SW 1271 (cell line): ENCODE measurements at places on chromosomes 4 and X.

GRCh38 chr4:142402900-142403299 is 443.2 kb downstream of the INPP4B start:
- DNase-seq, result peak; percentile 31

DNA sequence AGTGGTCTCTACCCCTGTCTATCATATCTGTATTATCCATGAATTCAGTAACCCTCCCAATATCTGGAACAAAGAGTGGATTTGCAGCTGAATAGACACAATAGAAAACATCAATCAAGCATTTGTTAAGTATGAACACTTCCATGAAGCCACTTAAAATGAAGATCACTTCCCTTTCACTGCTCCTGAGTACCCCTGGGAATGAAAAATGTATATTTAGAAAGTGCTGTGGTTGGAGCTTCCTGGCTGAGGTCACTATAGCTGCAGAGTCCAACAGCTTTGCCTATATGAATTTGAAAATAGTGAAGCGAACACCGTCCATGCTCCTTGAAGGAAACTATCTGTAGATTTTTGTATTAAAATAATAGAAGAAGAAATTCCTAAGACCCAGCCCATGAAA is 227.0 kb downstream of the DTHD1 start:
- no peak for DNase-seq

DNA sequence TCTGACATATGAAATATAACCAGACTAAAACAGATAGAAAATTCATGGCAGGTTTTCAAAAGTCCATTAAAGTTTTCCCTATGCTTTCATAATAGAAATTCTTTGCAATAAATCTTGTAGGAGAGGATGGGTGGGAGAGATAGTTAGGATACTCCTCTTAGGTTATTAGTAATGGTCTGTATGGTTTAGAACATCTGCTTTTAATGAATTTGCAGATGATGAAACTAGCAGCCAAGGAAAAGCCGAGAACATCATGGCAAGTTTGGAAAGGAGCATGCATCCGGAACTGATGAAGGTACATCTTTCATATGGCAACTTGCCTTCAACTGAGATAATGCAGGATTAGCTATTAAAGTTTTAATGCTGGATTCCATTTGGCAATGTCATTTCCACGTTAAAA is 70.7 kb downstream of the DOCK11 start:
- DNase-seq, result no peak

- no peak for DNase-seq
Observed at GRCh38 chrX:57453901-57454300, 137.9 kb upstream of the ZXDB start.

- DNase-seq, result no peak
Observed at GRCh38 chr4:101035487-101035886, 311.8 kb downstream of the PPP3CA start.

DNA sequence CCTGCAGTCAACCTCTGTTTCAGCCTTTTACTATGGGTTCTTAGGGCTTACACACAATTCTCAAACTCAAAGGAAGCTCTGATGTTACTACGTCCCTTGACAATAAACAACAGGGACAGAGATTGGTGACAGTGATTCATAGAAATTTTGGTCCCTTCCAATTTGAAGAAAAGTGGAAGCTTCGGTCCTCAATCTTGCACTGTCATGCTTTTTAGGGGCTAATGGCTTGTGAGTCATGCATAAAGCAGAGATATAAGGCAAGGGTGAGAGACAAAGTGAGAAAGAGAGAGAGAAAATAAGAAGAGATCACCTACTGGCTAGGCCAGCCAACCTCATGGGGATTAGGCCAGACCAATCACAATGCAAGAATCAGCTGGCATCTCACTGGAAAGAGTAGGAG is 63.2 kb upstream of the STARD8 start:
- DNase-seq, result no peak

DNA sequence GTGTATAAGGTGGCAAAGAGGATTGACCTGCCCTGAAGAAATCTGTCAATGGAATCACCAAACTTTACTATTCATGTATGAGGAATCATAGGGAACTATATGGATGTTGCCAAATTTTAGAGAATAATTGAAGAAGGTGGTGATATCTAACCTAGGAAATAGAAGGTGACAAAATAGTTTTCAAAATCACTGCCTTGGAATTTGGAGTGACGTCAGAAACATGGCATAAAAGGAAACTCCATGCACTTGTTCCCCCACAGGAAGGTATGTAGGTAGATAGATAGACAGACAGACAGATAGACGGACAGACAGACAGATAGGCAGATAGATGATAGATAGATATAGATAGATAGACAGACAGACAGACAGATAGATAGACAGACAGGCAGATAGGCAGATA is 793.9 kb upstream of the AMOT start:
- DNase-seq, result no peak

DNA sequence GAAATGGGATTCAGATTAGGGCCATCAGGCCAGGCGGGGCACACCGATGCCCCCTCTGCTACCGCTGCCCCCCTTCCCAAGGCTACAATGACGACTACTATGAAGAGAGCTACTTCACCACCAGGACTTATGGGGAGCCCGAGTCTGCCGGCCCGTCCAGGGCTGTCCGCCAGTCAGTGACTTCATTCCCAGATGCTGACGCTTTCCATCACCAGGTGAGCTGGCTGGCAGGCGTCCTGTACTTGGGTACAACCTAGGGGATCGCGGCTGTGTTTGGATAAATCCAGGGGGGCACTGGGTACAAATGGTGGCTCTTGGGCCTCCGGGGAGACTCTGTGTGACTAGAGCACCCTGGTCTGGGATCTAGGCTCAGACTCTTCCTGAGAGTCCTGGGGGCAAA is 1.1 kb downstream of the EMD start:
- DNase-seq, result no peak

DNA sequence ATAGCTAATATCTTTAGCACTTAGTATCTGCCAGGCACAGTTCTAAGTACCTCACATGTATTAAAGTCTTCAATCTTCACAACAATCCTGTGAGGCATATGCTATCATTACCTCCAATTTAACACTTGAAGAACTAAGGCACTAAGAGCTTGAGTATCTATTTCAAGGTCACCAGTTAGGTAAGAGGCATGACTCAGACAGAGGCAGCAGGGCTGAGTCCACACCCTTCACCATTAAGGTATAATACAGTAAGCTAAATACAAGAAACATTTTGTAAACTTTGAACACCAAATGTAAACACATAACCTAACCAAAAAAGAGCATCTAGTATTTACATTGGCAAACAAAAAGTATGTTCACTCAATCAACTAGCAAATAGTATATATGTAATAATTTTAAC is 1410.9 kb downstream of the PCDH18 start:
- no peak for DNase-seq

DNA sequence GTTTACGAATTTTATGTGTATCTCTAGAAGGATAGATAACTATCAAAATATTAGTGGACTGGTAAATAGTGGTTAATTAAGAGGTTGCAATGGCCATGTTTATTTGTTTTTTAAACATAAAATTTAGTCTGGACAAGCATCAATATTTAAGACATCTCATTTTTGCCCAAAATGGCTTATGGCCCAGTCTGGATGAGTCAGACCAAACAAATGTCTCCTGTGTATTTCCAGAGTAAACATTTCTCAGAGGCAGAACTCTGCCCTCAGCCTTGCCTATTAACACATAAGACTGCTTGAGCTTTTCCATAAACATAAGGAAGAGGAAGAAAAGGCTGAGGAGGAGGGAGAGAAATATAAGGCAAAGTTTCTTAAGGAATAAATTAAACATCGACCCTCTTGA is 277.1 kb upstream of the DIAPH2 start:
- DNase-seq, result no peak

DNA sequence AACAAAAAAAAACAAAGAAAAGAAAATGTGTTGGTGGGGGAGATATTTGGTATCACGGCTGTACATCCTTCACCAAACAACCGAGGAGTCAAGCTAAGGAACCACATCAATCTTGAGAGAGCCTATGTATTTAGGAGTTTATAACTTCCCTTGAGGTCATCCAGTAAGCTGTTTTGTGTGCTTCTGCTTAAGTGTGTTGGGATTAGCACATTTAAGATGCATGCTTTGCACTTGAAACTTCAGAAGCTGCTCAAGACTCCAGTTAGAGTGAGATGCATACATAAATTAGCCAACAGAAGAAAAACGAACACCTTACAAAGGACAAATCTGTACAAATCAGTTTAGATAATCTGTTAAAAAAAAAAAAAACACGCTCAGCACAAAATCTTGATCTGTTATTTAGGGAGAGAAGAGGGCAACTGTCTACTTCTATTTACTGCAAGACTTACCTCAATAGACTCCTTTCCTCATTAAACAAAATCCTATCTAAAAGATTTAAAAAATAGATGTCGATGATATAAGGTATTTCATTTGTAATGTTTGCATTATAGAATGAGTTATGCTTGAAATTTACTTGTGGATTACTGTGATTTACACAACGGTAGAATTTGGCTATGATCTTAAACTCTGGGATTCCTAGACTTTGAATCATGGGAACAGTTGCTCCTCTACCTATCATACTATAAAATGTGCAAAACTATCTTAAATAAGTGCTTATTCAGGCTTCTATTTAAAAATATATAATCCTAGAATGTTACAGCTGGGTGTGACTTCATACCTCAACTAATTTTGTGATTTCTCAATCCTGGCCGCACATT is 53.8 kb upstream of the NAP1L5 start:
- DNase-seq, result no peak

- no peak for DNase-seq
Observed at GRCh38 chr4:149292425-149293007, 523.1 kb downstream of the IQCM start.

GRCh38 chr4:73621357-73621756 is 1.1 kb upstream of the RASSF6 start:
- DNase-seq, result no peak

- DNase-seq, result no peak
Observed at GRCh38 chr4:27350161-27350560, 489.5 kb downstream of the STIM2 start.

DNA sequence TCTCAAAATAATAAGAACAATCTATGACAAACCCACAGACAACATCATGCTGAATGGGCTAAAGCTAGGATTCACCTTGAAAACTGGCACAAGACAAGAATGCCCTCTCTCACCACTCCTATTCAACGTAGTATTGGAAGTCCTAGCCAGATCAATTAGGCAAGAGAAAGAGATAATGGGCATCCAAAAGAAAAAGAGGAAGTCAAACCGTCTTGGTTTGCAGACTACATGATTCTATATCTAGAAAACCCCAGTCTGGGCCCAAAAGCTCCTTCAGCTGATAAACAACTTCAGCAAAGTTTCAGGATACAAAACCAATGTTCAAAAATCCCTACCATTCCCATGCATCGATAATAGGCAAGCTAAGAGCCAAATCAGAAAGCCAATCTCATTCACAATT is 59.0 kb downstream of the CHM start:
- DNase-seq, result no peak
